AG04450 (cell line): ENCODE measurements at places on chromosomes 3 and 15.

DNA sequence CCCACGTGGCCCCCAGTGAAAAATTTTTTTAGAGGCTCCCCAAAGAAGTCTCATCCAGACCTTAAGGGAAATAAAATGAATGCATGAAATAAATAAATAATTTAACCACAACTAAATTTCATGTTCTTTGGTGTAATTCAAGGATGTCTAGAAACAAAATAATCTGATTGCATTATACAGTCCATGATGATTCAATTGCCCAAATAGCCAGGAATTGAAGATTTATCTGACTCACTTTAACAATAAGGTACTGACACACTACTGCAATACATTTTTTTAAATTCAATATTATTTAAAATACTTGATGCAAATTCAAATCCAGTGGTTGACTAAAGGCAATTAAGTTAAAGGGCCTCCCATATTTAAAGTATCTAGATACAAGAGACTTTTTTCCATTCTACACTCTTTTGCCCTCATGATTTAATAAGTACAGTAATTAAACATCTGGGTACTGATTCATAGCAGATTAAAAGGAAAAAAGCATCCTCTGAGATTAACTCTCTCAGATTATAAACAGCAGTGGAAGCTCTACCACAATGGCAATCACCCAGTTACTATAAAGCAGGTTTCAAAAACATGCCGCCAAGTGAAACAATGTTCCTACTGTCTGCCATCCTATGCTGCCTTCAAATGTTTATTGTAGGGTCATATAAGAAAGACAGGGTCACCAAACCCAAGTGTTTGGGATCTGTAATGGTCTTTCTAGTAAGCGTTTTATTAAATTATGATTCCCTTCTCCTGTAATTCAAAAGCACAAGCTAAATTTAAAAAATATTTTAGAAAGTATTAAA lies 9.9 kb downstream of the UQCC5 start:
- no peak for DNase-seq

- no peak for DNase-seq
These were observed 42.2 kb upstream of the POMGNT2 start for GRCh38 chr3:43148033-43148432.

- DNase-seq, result no peak
These were observed 255.4 kb downstream of the ARPP21 start for GRCh38 chr3:35894735-35895134.

DNA sequence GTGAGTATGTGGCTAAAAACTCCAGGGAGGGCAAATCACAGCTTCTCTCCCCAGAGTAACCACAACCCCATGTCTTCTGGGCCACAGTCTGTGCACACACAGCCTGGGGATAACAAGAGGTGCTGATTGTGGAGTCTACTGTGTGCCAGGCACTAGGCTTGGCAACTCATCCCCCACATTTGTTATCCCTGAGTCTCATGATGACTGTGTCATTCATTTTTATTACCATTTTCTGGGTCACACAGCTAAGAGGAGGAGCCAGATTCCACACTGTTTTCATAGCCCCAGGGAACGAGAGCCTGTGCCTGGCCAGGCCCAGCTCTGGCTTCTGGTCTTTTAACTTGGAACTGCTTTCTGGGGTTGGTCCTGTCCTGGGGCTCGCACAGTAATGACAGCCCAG lies 34.5 kb downstream of the ESYT3 start:
- no peak for DNase-seq

- DNase-seq, result no peak
These were observed 102.9 kb upstream of the ARHGEF3 start for GRCh38 chr3:56904552-56905215.

DNA sequence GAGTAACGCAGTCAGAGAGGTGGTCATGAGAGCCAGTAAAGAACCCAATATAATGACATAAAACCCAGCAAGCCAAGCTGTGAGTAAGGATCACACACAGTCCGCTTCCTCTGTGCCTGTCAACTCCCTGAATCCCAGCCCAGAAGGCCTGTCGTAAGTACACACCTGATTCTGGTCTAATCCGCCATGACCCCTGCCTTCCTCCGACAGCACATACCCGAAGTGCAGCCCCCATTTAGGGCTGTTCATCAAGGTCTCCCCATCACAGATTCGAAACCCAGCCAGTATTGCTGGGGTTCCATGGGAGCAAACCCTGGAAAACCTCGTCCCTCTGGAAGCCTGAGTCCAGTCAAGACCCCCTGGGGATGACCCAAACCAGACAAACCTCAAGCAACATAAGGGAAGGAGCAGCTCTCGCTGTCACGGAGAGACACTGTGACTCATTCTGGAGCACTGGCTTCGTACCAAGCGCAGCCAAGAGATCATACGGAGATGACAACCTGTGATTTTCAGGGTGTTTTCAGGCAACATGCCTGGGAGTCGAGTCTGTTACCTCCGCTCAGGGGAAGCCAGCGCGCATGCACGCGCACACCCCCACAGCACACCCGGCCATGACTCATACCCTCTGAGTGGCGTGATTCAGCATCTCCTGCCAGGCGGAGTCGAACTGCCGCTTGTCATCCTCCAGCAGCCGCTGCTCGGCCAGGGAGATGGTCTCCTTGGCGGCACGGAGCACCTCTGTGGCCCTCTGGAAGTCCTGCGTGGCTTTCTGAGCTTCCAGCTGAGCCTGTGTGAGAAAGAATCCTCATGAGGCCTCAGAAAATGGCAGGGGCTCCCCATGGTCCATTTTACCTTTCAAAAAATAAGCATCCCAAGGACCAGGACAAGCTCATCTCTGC lies 63.0 kb downstream of the SH3BP5 start:
- peak; percentile 76 for DNase-seq

GRCh38 chr3:24846286-24846860 lies 351.7 kb upstream of the THRB start:
- DNase-seq, result no peak

DNA sequence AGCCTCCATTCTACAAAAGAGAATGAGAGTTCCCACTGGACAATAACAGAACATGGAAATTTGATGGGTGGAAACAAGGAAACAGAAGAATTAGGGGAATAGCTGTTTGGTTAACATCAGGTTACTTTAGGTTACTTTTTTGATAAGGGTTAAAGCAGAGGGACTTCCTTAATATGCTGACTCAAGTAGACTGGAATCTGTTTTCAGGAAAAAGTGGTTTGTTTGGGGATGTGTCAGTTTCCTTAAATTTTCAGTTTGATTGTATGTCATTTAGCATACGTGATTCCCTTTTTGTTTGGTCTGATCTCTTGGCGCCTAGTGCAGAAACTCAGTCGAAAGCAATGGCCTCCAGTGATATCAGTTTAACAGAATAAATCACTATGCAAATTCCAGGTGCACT lies 411.8 kb upstream of the GRM7 start:
- DNase-seq, result no peak

DNA sequence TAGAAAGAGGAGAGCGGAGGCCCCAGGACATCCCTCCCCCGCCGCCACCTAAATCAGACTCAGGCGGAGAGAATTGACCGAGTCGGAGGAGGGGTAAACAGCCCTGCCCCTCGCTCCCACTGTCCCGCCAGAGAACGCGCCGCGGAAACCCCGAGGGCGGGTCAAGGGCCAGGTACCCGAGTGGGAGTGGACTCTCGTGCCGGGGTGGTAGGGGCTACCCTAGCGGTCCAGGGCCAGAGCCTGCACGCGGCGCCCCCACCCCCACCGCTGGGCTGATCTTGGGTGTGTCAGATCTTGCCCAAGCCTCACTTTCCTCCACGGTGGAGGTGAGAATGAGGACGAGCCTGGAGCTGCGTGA lies 19.0 kb downstream of the SPATA12 start:
- DNase-seq, result no peak

DNA sequence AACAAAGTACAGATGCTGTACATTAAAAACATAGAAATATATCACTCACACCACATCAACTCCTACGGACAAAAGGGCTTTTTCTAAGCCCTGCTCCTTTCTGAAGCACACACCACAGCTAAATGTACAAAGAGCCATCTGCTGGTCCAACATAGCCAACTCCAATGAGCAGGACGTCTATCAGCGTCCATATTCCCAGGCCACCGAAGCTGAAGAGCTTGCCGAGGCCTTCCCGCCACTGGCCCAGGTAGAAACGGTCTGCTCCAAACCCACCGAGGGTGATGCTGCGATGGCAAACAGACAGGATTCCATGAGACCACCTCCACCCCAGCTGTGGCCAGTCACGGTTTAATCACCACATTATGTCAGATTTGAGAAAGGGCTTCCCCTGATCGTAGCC lies 9.8 kb downstream of the TM2D3 start:
- no peak for DNase-seq

GRCh38 chr15:26051761-26052675 lies 188.9 kb upstream of the ATP10A start:
- DNase-seq, result no peak

- DNase-seq, result no peak
These were observed 18.9 kb downstream of the PHC3 start for GRCh38 chr3:170162630-170163029.

DNA sequence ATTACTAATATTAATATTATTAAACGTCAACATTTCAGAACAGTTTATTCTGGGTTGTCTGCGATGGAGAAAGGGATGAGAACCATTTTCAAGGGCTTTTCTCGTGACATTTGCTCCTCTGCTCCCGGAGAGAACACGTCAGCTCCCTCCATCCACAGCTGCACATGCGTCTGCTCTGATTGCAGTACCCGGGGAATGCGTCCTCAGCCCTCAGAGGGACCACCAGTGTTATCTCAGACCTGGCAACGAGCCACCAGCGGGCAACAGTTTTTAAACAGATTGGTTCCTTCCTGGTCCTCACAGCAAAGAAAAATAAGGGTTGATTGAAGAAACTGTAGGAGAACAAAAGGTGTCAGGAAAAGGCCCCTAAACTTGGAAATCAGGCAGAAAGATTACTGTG lies 202.2 kb upstream of the ADAMTS9 start:
- DNase-seq, result no peak

- DNase-seq, result no peak
These were observed 34.1 kb downstream of the AKAP13 start for GRCh38 chr15:85414495-85414894.

- DNase-seq, result no peak
These were observed 52.4 kb downstream of the ANP32A start for GRCh38 chr15:68768321-68768720.

GRCh38 chr3:30604093-30604492 lies 2.3 kb upstream of the TGFBR2 start:
- DNase-seq, result no peak
